NCI-H1694 (cell line): ENCODE measurements at places on chromosomes 12 and 14.

GRCh38 chr14:96598332-96598928 is 96.2 kb downstream of the PAPOLA start:
- peak; percentile 55 for DNase-seq

DNA sequence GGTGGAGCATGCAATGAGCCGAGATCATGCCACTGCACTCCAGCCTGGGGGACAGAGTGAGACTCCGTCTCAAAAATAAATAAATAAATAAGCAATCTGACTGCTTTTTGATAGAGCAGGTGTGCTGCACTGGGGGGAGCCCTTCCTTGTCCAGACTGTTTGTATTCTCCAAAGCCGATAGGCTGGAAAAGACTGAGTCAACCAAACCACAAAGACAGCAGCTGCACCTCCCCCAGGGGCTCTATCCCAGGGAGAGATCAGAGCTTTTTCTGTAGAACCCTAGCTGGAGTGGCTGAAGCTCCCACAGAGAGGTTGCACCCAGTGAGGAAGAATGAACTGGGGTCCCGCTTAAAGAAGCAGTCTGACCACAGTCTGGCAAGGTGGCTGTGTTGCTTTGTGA is 45.8 kb upstream of the LALBA start:
- no peak for DNase-seq

GRCh38 chr12:16307856-16308475 is 30.5 kb upstream of the SLC15A5 start:
- DNase-seq: no peak

DNA sequence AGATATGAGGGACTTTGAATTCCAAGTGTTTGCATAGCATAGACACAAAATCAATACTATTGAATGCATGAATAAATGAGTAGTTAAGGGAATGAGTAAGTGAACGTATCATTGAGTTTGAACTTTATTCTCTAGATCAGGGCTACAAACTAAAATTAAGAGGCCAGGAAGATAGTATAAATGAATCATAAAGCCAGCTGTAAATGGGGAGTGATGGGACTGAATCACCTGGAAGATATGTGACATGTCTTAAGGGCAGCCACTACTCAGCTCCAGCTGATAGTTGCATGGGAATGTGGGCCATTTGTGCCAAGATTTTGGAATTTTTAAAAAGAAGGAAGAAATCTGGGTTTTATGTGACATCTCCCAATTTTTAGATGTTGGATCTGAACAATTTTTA is 229.9 kb downstream of the AKAP6 start:
- no peak for DNase-seq

DNA sequence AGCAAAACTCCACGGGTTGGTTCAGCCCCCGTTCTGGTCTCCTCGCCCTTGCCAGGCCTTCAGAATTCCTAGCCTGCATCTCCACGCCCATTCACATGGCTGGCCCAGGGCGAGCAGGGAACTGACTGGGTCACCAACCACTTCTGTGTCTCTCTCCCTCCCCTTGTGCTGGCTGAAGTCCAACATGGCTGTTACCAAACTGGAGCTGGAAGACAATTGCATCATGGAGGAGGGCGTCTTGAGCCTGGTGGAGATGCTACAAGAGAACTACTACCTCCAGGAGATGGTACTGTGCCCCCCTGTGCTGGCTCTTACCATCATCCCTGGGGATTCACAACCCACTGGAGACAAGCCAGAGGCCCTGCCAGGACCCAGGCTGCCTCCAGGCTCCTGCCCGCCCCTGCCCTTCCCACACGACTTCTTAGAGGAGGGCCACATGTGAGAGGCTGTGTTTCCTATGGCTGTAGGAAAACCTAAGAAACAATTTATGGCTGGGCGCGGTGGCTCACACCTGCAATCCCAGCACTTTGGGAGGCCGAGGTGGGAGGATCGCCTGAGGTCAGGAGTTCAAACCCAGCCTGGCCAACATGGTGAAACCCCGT is 9.9 kb downstream of the LRRC74A start:
- DNase-seq: no peak

- peak; percentile 71 for DNase-seq
These were observed 44.5 kb downstream of the SLC38A6 start for GRCh38 chr14:61025251-61026223.

- no peak for DNase-seq
These were observed 22.8 kb downstream of the ARMH4 start for GRCh38 chr14:58129208-58129607.

DNA sequence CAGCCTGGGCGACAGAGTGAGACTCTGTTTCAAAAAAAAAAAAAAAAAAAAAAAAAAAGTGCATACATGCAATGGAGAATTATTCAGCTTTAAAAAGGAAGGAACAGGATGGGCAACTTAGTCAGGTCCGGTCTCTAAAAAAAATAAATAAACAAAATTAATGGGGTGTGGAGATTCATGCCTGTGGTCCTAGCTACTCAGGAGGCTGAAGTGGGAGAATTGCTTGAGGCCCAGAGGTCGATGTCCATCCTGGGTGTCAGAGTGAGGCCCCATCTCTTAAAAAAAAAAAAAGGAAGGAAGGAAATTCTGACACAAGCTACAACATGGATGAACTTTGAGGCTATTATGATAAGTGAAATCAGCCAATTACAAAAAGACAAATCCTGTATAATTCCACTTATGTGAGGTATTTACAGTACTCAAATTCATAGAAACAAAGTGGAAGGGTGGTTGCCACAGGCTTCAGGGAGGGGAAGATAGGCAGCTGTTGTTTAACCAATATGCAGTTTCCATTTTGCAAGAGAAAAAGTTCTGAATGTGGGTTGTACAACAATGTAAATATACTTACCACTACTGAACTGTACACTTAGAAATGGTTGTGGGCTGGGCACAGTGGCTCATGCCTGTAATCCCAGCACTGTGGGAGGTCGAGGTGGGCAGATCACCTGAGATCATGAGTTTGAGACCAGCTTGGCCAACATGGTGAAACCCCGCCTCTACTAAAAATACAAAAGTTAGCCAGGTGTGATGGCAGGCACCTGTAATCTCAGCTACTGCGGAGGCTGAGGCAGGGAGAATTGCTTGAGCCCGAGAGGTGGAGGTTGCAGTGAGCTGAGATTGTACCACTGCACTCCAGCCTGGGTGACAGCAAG is 12.3 kb upstream of the APOF start:
- DNase-seq: no peak

- DNase-seq: no peak
These were observed 10.1 kb upstream of the JDP2 start for GRCh38 chr14:75417674-75418073.

DNA sequence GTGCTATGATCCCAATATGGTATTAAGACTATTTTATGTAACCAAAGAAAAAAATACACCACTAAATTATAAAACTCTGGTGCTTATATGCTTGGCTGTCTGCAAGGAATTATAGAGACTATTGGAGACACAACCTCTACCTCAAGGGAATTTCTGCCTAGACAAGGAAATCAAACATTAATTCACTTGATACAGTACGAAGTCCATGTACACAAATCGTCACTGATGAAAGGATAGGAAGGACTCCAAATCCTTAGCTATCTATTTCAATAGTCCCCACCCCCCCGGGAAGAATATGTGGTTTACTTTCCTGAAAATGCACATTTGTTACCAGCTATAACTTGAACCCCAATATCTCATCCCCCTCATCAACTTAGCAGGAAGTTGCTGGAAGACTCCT is 21.9 kb downstream of the RTN1 start:
- DNase-seq: no peak

DNA sequence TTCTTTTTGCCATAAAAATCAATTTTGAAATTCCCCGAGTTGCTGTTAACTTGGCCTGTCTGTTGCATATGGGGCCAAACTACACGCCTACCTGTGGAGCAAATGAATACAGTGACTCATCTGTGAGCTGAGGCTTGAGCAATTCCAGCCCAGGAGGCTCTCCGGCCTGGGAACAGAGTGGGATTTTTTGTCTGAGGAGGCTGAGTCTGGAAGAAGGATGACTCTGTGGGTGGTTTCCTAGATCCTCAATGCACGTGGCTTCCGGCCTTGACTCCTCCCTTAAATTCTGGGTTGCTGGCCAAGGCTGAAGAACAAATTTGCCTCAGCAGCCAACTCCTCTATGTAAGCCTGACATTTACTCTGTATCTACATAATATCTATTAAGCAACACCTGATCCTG is 124.1 kb downstream of the SSPN start:
- no peak for DNase-seq

DNA sequence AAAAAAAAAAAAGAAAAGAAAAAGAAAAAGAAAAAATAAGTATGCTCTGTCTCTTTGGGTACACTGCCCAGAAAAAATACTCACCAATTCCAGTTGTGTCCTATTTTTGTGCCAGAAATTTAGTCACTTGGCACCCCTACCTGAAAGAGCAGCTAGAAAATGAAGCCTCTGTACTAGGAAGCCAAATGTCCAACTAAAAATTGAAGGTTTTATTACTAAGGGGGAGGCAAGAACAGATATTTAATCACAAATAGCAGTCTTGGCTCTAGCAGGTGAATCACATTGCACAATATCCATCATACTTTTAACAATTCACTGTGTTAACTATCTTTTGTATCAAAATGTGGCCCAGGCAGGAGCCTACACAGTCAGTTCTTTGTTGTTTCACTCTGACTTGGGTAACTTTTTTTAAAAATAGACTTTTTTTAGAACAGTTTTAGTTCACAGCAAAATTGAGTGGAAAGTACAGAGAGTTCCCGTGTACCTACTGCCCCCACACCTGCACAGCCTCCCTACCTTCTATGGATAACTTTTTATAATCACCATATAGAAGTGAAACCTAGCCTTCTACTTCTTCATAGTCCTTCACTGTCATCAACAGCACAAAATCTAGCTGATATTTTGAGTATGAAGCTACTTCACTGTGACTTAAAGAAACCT is 87.1 kb upstream of the ATF7IP start:
- no peak for DNase-seq

DNA sequence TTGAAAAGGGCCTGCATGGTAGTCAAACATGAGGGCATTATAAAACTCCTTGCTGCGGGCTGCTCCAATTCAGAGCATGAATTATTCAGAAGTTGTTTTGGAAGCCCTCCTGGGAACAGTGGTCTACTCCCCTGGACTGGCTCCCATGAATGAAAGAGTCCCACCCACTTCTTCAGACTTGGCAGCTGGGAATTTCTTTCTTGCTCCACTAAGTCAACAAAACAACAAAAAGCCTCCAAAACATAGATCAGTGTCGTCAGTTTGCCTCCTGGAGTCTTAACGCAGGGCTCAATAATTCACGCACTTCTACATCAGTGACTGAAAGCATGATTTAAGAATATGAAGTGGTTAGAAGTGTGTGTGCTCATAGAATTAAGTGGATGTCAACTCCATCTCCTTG is 37.9 kb downstream of the AKAP6 start:
- DNase-seq: no peak

- no peak for DNase-seq
These were observed 56.7 kb downstream of the LRRIQ1 start for GRCh38 chr12:85092814-85093370.
